ENCODE measurements at places on chromosomes 2 and 18.

GRCh38 chr2:217538719-217539118 lies 464.1 kb downstream of the TNS1 start:
- no peak for DNase-seq

DNA sequence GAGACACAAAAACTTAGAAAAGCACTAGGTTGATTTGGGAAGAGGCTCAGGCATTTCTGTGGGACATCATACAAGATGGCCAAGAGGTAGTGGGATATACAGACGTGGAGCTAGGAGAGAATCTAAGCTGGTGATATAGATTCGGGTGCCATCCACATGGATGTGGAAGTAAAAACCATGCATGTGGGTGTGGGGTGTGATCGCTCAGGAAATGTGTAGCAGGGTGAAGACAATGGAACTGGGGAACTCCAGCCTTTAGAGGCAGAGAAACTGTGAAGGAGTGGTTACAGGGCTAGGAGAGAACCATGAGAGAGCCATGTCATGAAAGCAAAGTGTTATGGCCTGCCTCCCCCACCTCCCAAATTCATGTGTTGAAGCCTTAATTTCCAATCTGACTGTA lies 43.0 kb upstream of the CTLA4 start:
- no peak for DNase-seq

- no peak for DNase-seq
Measured at GRCh38 chr2:65577654-65578053, 145.3 kb upstream of the SPRED2 start.

DNA sequence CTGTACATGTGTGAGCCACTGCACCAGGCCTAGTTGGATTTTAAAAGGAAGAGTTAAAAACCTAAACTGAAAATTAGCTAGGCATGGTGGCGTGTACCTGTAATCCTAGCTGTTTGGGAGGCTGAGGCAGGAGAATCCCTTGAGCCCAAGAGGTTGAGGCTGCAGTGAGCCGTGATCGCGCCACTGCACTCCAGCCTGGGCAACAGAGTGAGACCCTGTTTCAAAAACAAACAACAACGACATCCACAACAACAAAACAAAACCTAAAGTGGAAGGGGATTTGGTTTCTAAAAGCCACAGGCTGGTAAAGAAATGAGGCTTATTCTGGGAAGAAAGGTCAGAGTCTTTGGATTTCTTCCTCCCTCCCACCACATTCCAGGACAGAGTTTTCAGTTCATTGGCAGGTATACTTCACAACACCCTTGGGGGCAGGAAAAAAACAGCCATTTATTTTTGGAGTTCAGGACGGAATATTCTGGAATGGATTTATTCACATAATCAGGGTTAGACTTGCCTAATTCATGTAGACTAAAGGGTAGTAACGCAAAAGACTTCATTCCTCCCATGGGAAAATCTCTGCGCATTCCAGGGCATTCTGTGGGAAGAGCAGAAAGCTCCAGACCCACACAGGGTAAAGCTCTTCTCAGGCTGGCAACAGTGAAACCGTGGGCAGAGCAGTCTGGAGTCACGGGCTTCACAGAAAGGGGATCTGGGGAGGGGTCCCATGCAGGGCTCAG lies 34.9 kb downstream of the TEX44 start:
- no peak for DNase-seq

- DNase-seq: no peak
Measured at GRCh38 chr2:50859110-50859509, 172.8 kb downstream of the NRXN1 start.

- no peak for DNase-seq
Measured at GRCh38 chr2:31223026-31223425, 5.7 kb upstream of the CAPN14 start.

DNA sequence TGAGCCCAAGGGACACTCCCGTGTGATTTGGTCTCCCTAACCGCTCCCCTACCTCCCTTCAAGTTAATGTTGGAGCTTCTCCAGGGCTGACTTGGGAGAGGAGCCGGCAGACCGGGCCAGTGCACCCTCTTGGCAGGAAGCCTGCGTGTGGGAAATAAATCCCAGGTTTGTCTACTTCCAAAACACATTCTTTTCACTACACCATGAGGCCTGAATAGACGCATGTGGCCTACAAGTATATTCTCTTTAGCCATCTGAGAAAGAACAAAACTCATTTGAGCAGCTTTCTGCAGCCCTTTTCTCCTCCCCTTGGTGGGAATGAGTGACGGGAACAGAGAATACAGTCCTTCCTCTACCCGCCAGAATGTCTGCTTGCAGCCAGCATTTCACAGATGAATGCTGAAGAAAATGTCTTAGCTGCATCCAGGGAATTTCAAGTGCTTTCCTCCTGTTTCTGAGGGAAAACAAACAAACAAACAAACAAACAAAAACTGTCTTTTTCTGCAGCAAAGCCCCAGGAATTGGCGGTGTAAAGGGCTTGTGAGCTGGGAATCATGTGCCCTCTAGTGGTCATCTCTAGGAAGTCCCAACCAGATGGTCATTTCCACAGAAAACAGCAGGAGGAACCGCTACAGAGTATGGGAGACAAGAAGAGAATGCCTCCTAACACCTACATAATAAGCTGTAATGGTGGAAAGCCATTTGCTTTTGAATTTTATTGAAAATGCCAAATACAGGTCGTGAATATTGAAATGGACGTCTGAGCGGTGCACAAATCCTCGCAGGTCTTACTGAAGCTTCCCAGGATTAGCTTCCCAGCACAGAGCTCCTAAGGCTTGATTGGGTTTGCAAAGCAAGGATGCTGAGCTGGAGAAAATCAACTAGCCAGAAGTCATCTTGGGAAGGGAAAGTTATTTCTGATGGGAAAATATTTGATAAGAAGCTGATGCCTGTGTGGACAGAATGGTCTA lies 41.2 kb upstream of the DAPL1 start:
- peak; percentile 74 for DNase-seq

DNA sequence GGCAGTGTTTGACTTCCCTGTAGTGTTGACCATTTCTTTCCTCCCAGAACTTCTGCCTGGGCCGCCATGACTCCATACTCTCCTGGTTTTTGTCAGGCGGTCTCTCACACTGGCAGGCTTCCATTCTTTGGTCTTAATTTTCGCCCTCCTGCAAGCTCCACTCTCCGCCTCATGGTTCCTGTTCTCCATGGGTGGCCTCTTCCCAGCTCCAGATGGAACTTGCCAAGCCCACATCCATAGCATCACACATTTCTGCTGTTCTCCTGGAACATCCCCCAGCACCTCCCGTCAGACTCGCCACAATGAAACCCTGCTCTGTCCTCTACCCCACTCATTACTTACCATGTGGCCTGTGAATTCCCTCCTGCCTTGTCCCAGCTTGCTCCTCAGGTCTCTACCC lies 896 bp upstream of the AFF3 start:
- no peak for DNase-seq

- no peak for DNase-seq
Measured at GRCh38 chr2:98634406-98635092, 26.2 kb downstream of the UNC50 start.

GRCh38 chr2:149399934-149400615 lies 69.7 kb downstream of the LYPD6 start:
- no peak for DNase-seq

DNA sequence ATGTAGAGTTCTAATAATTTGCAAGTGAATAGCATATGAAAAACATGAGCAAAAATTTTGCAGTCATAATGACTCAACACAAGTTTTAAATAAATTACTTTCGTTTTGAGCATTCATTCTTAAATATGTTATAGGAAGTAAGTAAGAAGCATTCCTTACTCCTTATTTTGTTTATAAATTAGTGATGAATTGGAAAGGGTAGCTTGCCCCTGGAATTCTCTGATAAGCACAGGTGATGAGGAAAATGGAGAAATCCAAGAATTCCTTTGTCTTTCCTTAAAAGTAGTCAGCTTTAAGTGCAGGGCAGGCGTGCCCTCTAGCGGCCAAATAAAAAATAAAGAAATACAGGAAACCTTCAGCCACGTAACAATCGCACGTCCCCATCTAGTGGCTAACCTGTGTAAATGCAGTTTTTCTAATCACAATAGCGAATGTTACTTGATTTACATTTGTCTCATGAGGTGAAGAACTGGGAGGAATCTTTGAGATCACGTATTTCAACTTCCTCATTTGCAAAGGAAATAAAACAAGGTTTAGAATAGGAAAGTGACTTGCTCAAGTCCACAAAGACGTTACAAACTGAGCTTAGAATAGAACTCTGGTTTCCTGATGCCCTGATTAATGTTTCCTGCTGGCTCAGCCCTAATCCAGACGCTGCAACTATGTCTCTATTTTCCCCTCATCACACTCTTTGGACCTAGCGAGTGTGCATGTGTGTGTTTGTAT lies 47.2 kb upstream of the ZNG1B start:
- DNase-seq: peak; percentile 84

GRCh38 chr2:226802573-226802972 lies 3.0 kb upstream of the IRS1 start:
- peak; percentile 65 for DNase-seq

- no peak for DNase-seq
Measured at GRCh38 chr18:63817441-63818051, 42.3 kb downstream of the SERPINB7 start.

DNA sequence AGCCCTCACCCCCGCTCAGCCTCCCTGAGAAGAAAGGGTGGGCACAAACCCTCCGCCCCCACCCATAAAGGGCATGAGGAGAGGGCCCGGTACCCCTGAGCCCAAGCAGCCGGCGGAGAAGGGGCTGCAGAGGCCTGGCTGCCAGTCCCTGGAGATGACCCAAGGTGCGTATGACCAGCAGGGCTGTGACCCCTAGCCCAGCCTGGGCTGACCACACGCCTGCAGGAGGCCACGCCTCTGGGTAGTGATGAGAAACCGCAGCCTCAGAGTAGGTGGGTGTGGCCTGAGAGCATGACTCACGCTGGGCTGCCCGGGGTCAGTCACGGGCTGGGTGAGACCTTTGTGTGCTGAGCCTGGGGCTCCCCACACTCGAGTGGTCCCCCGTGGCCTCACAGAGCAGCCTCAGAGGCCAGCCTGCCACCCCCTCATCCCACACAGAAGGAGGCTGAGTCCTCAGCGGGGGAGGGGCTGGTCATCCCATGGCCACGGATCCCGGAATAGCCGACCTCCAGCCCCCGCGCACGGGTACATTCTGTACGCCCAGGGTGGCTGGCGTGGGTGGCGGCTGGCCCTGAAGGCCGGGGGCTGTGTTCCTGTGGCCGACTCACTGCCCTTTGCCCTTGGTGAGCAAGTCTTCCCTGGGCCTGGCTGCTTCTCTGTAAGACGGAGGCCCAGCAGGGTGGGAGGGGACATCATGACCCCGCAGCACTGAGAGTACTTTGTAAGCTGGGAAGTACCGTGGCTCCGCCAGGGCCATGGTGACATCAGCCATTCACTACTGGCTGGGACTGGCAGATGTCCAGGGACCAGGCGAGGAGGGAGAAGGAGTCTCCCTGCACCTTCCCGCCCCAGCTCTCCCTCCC lies 110.8 kb upstream of the OTOS start:
- no peak for DNase-seq

- no peak for DNase-seq
Measured at GRCh38 chr2:225008179-225008856, 34.0 kb downstream of the DOCK10 start.

DNA sequence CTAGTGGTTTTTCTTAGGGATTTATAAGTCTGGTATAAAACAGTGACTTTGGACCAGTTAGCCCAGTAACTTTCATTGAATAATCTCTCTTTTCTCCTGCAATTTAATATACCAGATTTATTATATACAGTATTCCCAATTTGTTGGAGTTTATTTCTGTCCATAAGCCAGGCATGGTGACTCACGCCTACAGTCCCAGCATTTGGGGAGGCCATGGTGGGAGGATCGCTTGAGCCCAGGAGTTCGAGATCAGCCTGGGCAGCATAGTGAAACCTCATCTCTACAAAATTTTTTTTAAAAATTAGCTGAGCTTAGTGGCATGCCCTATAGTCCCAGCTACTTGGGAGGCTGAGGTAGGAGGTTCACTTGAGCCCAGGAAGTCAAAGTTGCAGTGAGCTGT lies 26.7 kb downstream of the CNNM4 start:
- no peak for DNase-seq

DNA sequence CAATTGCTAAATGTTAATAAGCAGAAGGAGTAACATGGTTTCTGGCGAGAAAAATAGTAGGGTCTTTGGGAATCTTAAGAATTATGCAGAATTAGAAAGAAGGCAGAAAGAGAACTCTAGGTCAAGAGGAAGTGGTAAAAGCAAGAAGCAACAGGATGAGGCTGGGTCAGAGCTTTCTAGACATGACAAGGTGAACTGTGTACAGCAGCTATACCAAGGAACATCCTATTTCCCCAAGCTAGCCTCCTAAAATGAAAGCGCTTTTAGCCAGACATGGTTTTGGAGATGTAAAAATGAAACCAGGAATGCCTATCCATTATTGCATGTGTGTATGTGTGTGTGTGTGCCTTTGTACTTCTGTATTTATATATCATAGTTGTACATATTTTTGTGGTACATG lies 42.3 kb upstream of the STAT1 start:
- no peak for DNase-seq

GRCh38 chr2:234330902-234331301 lies 166.0 kb downstream of the ARL4C start:
- no peak for DNase-seq

- no peak for DNase-seq
Measured at GRCh38 chr2:2899826-2900225, 477.8 kb downstream of the EIPR1 start.

GRCh38 chr2:63364866-63365265 lies 223.4 kb downstream of the WDPCP start:
- no peak for DNase-seq

GRCh38 chr2:96869822-96870625 lies at the start of gene SEMA4C:
Gene SEMA4C (minus strand): TSS chr2:96870080. CDS start chr2:96867886, 2,194 bp downstream.
- DNase-seq: peak; percentile 82

DNA sequence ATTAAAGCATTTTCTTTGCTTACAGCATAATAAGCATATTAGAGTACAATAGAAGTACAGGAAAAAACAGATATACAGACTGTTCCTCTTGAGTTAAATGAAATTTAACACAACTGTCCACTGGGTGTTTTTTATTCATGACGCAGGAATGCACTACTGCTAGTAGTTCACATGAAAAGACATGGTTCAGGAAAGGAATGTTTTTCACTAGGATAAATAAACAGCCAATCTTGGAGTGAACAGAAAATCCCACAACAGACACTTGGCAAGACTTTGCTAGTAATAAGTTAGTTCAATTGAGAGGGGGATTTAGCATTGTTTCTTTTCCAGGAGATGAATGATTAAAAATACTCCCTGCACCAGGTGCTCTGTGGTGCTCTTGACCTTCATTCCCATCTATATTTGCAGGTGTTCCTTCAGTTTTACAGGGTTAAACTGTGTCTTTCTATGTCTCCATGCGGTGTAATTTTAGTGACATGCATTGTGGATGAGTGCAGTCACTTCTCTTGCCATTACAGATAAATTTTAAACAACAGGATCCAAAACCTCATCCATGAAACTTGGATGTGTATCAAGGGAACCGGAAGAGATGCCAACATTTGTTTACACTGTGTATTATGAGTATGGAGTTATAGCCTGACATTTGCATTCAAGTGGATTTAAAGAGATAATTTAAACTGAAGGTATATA lies 796.6 kb downstream of the DSC3 start:
- DNase-seq: no peak
